Activated B cell treated with CpG ODN at 0.5 μM for 24 hours (primary cell): ENCODE measurements at places on chromosomes 3 and 15.

GRCh38 chr3:148175214-148175613 is 522.5 kb upstream of the AGTR1 start:
- no peak for DNase-seq
- no peak overlapping the region for H3K27ac ChIP-seq
- no peaks in the 10 kb centered on the region for H3K36me3 ChIP-seq

DNA sequence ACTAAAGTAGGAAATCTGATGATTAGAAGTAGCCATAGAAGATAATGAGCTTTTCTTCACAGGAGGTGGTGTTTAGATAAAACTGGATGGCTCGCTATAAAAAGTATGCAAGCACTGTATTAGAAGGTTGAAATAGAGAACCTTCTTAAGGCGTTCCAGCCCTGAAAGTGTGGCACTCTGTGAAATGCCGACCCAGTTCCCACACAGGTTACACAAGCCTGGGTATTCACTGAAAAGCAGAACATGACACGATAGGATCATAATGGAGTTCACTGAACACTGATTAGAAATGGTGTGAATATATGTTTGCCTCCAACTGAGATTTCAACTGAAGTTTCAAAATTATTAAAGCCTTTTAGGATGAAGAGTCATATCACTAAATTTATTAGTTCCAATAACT is 15.0 kb upstream of the LRRC34 start:
- no peaks in the 10 kb centered on the region for H3K36me3 ChIP-seq
- DNase-seq: no peak
- no peak overlapping the region for H3K27ac ChIP-seq
- no peaks in the 10 kb centered on the region for H3K27me3 ChIP-seq

- peaks cover 74% of the 10 kb centered on the region for H3K4me1 ChIP-seq
- DNase-seq: no peak
- no peaks in the 10 kb centered on the region for H3K27me3 ChIP-seq
Observed at GRCh38 chr3:177345973-177346503, 148.8 kb upstream of the TBL1XR1 start.

- H3K4me3 ChIP-seq: no peak overlapping the region
- no peak for DNase-seq
- H3K36me3 ChIP-seq: no peaks in the 10 kb centered on the region
Observed at GRCh38 chr15:67422296-67422695, 98.6 kb upstream of the C15orf61 start.

DNA sequence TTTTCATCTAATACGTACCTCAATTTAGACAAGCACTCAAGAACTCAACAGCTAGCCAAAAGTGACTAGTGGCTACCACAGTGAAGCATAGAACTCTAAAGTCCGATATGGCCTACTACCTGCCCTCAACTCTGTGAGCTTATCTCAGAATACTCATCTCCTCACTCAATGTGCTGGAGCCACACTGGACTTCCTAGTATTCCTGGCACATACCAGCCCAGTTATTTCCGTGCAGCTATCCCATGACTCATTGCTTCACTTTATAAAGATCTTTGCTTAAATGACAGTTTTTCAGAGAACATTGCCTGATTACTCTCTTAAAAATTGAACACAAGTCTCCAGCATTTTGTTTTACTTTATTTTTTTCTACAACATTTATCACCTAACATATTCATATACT is 524.7 kb downstream of the PYDC2 start:
- no peak overlapping the region for H3K27ac ChIP-seq
- peaks cover 2% of the 10 kb centered on the region for H3K27me3 ChIP-seq
- no peak for DNase-seq
- no peak overlapping the region for H3K4me3 ChIP-seq

DNA sequence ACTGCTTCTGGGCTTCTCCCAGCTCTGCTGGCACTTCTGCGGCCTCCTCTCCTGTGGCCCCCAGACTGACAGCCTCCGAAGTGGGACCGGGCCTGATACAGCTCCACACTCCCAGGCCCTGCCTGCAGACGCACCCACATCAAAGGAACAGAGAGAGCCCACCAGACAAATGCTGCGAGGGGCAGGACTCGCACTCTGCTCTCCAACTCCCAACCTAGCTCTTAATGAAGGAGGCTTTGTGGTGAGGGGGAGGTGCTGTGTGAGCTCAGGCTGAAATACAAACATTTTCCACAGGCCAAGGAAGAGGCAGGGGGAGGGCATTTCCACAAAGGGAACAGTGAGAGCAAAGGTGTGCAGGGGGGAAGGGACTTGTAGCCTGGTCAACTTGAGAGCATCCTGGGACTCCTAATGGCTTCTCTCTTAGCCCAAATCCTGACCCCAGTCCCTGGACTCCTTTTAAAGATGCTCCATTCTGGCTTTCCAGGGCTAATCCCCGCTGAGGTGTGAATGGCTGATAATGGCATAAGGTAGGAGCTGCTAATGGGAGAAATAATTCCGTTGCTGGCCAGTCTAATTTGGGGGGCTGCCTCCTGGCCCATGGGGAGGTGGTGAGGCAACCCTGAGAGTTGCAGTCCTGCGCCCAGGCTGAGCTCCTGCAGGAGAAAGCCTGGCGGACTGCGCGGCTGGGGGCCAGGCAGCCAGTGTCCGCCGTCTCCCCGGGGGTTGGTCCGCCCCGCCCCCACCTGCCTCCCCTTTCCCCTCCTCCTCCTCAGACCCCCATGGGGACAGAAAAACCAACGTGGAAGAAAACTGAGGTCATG is 9.6 kb downstream of the LINGO1 start:
- H3K4me1 ChIP-seq: no peaks in the 10 kb centered on the region
- H3K27ac ChIP-seq: no peak overlapping the region
- no peak overlapping the region for H3K4me3 ChIP-seq
- DNase-seq: no peak
- H3K36me3 ChIP-seq: no peaks in the 10 kb centered on the region
- peaks cover 4% of the 10 kb centered on the region for H3K27me3 ChIP-seq

DNA sequence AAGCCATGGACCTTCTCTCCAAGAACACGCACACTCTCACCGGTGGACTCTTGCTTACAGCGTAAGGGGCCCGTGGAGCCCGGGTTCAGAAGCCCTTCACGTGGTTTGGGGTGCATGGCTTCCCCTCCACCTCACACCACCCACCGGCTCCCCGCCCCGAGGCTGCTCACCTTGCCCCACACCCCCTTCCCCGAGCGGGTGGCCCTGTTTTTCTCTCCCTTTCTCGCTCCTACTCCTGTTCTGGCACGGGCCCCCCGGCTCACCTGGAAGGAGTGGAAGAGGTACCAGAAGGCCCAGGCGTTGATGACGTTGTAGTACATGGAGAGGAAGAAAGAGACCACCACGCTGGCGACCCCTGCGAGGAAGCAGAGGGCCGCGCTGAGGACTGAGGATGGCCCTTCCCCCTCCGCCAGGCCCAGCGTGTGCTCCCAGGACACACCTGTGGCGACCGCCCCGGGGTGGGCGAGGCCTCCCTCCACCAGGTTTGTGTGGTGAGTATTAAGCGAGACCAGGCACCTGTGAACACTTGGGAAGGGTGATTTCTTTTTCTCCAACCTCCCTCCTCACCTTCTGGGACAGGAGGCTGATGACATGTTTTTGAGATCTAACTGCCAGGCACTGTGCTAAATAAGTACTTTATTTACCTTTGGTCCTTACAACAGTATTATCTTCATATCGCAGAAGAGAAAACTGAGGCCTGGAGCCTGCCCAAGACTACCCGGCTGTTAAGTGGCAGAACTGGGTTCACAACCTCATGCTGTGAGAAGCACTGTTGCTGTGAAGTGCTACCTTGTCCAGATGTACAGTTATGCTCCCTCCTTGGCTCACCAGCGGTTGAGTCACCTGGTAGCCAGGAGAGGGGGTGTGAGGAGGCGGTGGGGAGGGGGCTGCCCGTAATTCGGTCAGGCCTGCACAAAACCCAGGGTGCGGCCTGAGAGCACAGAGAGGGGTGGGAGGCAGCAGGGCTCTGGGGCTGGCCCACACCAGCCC is 16.3 kb downstream of the SLC6A20 start:
- no peak overlapping the region for H3K27ac ChIP-seq
- no peaks in the 10 kb centered on the region for H3K36me3 ChIP-seq
- H3K27me3 ChIP-seq: peaks cover 2% of the 10 kb centered on the region
- no peak for DNase-seq
- H3K4me1 ChIP-seq: no peaks in the 10 kb centered on the region

GRCh38 chr3:193831495-193832455 is 238.8 kb downstream of the OPA1 start:
- no peaks in the 10 kb centered on the region for H3K36me3 ChIP-seq
- H3K4me1 ChIP-seq: peaks cover 40% of the 10 kb centered on the region

DNA sequence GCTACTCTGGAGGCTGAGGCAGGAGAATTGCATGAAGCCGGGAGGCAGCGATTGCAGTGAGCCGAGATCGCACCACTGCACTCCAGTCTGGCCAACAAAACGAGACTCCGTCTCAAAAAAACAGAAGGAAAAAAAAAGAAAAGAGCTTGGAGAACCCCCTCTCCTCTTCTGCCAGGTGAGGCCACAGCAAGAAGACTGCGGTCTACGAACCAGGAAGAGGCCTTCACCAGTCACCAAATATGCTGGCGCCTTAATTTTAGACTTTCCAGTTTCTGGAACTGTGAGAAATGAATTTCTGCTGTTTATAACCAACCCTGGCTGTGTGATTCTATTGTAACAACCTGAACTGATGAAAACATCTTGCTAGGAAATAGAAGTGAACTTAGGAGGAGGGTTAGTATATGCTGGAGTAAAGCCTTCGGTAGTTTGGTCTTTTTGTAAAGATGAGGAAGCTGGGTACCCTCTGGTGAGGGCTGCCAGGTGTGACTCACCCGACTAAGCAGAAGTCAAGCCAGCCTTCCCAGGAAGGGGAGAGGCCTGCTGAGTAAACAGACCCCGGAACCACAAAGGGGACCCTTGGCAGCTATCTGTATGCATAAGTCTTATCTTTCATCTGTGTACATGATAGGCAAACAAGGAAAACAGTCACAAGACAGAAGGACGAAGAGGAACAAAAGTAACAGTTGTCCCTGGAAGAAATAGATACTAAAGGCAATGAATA is 78.7 kb downstream of the KLF13 start:
- no peak overlapping the region for H3K4me3 ChIP-seq
- no peak for DNase-seq
- peaks cover 3% of the 10 kb centered on the region for H3K36me3 ChIP-seq
- H3K27me3 ChIP-seq: peaks cover 6% of the 10 kb centered on the region
- peak overlapping the region; percentile 69 for H3K27ac ChIP-seq
- peaks cover 18% of the 10 kb centered on the region for H3K4me1 ChIP-seq

GRCh38 chr15:51869060-51869421 is 39.6 kb downstream of the TMOD3 start:
- H3K4me3 ChIP-seq: no peak overlapping the region
- peaks cover 76% of the 10 kb centered on the region for H3K36me3 ChIP-seq
- H3K27ac ChIP-seq: no peak overlapping the region
- H3K4me1 ChIP-seq: no peaks in the 10 kb centered on the region

GRCh38 chr3:176971613-176972174 is 225.6 kb downstream of the TBL1XR1 start:
- H3K4me1 ChIP-seq: no peaks in the 10 kb centered on the region
- no peak overlapping the region for H3K4me3 ChIP-seq
- DNase-seq: no peak

- H3K27ac ChIP-seq: no peak overlapping the region
- no peaks in the 10 kb centered on the region for H3K36me3 ChIP-seq
- no peak for DNase-seq
- H3K4me3 ChIP-seq: no peak overlapping the region
Observed at GRCh38 chr3:119817583-119818363, 35.9 kb downstream of the NR1I2 start.

- H3K27ac ChIP-seq: no peak overlapping the region
- H3K4me3 ChIP-seq: no peak overlapping the region
- H3K27me3 ChIP-seq: no peaks in the 10 kb centered on the region
- no peaks in the 10 kb centered on the region for H3K36me3 ChIP-seq
Observed at GRCh38 chr3:59127071-59127470, 77.2 kb upstream of the CFAP20DC start.

DNA sequence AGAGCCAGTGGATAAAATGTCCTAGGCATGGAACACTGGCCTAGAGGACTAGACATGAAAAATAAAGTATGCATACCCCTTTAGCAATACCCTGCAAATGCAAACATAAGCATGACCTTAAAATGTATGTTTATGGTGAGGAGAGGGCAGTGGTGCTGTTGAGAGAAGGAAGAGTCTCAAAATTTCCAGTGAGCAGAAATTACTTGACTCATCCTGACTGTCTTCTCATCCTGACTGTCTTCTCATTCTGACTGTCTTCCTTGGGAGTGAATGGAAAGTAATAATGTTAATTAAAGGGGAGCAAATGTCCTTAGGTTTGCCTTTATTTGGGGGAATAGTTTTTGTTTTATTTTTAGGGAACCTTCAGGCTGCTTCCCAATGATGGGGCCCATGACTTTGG is 121.5 kb upstream of the GALNT15 start:
- no peak overlapping the region for H3K27ac ChIP-seq
- no peaks in the 10 kb centered on the region for H3K36me3 ChIP-seq
- no peaks in the 10 kb centered on the region for H3K4me1 ChIP-seq

DNA sequence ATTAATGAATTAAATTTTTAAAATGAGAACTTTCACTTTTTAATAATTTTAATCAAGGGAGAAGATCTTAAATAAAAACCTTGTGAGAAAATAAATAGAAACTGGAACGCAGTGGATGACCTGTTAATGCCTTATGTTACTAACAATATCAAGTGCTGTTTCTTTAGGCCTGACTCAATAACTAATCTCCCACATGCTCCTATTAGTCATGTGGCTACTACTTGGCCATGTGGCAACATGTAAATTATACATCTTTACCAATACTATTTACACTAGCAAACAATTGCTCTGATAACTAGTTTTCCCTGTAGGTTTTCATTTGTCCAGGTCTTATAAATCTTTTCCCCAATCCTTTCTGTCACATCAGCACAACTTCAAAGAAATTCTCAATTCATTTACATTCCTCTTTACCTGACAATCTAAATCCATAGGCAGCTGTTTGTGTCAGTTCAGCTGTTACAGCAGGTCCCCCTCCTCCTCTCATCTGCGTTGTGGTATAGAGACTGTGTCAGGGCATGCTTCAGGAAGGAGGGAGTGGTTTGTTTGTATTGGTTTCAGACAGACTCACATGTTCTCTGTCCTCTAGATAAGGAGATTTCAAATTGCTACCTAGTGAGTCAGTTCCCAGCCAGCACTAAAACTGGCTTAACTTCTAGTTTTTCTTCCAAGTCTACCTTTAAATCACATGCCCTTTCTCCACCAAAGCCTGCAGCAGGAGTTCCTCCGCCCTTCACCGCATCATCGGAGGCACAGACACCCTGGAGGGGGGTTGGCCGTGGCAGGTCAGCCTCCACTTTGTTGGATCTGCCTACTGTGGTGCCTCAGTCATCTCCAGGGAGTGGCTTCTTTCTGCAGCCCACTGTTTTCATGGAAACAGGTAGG is 11.3 kb upstream of the C3orf52 start:
- H3K36me3 ChIP-seq: no peaks in the 10 kb centered on the region
- H3K4me3 ChIP-seq: no peak overlapping the region
- no peak for DNase-seq

DNA sequence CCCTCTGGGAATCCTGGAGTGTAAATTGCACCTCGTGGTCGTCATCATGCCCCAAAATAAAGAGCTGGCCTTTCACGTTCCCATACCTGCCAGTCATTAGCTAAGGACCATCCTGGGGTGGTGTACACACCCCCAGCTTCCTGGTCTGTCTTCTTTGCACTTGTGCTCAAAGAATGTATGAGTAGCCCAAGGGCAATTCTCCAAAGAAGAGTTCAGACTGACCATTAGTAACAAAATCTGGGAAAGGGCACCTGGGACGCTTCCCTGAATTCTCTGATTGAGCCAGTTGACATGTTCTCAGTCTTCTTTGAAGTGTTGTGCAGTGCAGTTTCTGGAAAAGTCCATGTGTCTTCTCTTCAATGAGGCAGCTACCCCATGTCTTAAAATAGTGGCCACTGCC is 34.8 kb downstream of the FAM3D start:
- peaks cover 9% of the 10 kb centered on the region for H3K27me3 ChIP-seq
- H3K4me3 ChIP-seq: no peak overlapping the region
- no peak for DNase-seq
- no peaks in the 10 kb centered on the region for H3K36me3 ChIP-seq
- H3K27ac ChIP-seq: no peak overlapping the region
